Fibroblast of lung (primary cell): ENCODE measurements at places on chromosomes 1 and 21. TPM values are rescaled to one million over a fixed set of nuclear protein-coding genes. Genes with fewer than 3 reads are reported as not detected.

GRCh38 chr1:185342672-185343259 lies 25.7 kb upstream of the IVNS1ABP start:
- H3K27me3 ChIP-seq: no peaks in the 10 kb centered on the region
- no peak for DNase-seq
- H3K4me1 ChIP-seq: no peaks in the 10 kb centered on the region
- H3K36me3 ChIP-seq: no peaks in the 10 kb centered on the region
- no peak overlapping the region for H3K27ac ChIP-seq
- no peak overlapping the region for H3K4me3 ChIP-seq

DNA sequence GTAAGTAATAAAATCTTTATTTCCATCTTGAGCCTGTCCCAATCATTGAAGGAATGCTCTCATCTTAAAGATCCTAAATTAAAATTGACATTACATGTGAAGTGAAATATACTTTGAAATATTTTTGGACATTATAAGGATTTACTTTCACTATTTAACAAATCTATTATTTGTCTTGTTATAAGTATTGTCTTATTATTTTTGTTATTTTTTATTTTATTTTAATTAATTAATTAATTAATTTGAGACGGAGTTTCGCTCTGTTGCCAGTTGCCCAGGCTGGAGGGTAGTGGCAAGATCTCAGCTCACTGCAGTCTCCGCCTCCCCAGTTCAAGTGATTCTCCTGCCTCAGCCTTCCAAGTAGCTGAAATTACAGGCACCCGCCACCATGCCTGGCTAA lies 343.2 kb downstream of the DPYD start:
- no peak overlapping the region for H3K27ac ChIP-seq
- H3K36me3 ChIP-seq: no peaks in the 10 kb centered on the region
- H3K27me3 ChIP-seq: no peaks in the 10 kb centered on the region
- DNase-seq: no peak
- peaks cover 2% of the 10 kb centered on the region for H3K4me1 ChIP-seq
- no peak overlapping the region for H3K4me3 ChIP-seq

DNA sequence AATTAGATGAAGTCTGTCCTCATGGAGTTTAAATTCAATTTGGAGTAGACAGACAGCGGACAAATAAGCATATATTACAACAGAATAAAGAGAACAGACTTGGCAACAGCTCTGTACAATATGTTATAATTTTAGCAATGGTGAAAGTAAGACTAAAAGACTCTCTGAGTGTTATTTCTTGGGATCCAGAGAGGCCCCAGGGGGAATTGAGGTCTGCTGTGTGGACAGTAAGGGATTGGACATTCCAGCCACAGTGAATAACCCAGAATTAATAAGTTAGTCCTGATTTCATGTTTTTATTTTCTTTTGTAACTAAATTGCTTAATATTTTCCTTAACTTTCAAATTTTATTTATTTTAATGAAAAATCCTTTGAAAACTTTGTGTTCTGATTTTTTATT lies 101.7 kb downstream of the PATJ start:
- DNase-seq: no peak
- H3K36me3 ChIP-seq: no peaks in the 10 kb centered on the region
- no peaks in the 10 kb centered on the region for H3K27me3 ChIP-seq
- H3K27ac ChIP-seq: no peak overlapping the region

- H3K27ac ChIP-seq: peak overlapping the region; percentile 32
- no peak overlapping the region for H3K4me3 ChIP-seq
- H3K36me3 ChIP-seq: no peaks in the 10 kb centered on the region
- DNase-seq: peak; percentile 11
Observed at GRCh38 chr1:203907901-203908300, 46.5 kb downstream of the SNRPE start.

- H3K36me3 ChIP-seq: peaks cover 9% of the 10 kb centered on the region
- H3K4me1 ChIP-seq: no peaks in the 10 kb centered on the region
- no peak overlapping the region for H3K4me3 ChIP-seq
- DNase-seq: peak; percentile 71
Observed at GRCh38 chr1:6646499-6647148, 22.0 kb downstream of the THAP3 start.

GRCh38 chr1:201938440-201939035 lies 7.8 kb downstream of the LMOD1 start:
- DNase-seq: no peak
- peaks cover 32% of the 10 kb centered on the region for H3K4me1 ChIP-seq
- H3K4me3 ChIP-seq: no peak overlapping the region
- peak overlapping the region; percentile 49 for H3K27ac ChIP-seq
- H3K27me3 ChIP-seq: no peaks in the 10 kb centered on the region
- H3K36me3 ChIP-seq: peaks cover 3% of the 10 kb centered on the region

- no peaks in the 10 kb centered on the region for H3K4me1 ChIP-seq
- no peaks in the 10 kb centered on the region for H3K27me3 ChIP-seq
- H3K36me3 ChIP-seq: no peaks in the 10 kb centered on the region
- DNase-seq: no peak
- H3K27ac ChIP-seq: no peak overlapping the region
Observed at GRCh38 chr1:234108921-234109320, 204.4 kb downstream of the SLC35F3 start.

Gene RASSF5
- polyA plus RNA-seq: 1.3 and 2.2 TPM in 2 replicates

Gene CAPN8
- not detected in 2 replicates for polyA plus RNA-seq

Gene ATAD3A
- polyA plus RNA-seq: 12.5 and 19.8 TPM in 2 replicates

Gene SELL
- polyA plus RNA-seq: 0.02 and 0.06 TPM in 2 replicates

Gene CRNN
- polyA plus RNA-seq: not detected in 2 replicates

Gene RNASEL
- 4.0 and 6.1 TPM in 2 replicates for polyA plus RNA-seq

Gene AIRE
- not detected in 2 replicates for polyA plus RNA-seq
